ENCODE measurements at places on chromosomes 3 and 15.

GRCh38 chr3:16075647-16076046, 98.8 kb upstream of the GALNT15 start:
- DNase-seq = no peak

DNA sequence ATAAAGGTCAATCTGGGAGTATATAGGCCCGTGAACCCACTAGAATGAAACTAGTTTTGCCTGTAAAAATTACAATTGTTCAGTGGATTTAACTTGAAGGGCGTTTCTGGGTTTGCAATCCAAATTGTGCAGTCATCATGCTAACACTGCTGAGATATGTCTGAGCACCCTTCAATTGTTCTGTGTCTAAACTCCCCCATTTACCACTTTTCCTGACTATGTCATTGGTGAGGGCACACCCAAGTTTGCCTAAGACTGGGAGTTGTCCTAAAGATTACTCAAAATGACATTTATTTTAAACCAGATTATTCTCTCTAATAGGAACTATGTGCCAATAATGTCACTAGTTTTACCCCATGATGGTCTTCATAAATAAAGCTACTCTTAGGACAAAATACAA, 54.6 kb downstream of the EMC4 start:
- DNase-seq = no peak

GRCh38 chr3:40801284-40801741, 276.6 kb downstream of the ZNF621 start:
- DNase-seq = no peak

GRCh38 chr3:4804161-4805058, 174.8 kb upstream of the BHLHE40 start:
- DNase-seq = no peak

GRCh38 chr3:190209533-190209932, 88.8 kb upstream of the P3H2 start:
- no peak for DNase-seq

- no peak for DNase-seq
Measured at GRCh38 chr15:96234109-96234892, 96.2 kb upstream of the NR2F2 start.

DNA sequence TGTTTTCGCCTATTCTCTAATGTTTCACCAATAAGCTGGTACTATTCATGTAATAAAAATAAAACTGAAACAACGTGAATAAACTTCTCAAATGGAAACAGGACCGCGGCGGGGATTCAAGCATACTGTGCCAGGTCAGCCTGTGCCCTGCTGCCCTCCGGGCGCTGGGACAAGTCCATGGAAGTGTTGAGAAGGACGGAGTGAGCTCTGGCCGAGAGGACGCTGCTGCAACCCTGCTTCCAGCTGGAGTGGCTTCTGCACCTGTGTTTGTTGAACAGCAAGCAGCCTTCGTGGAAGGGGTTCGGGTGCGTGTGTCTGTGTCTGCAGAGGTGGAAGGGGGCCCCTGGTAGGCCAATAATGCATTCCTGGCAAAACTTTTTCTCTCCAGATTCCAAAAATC, 50.0 kb upstream of the PCSK6 start:
- DNase-seq = no peak

All from femur (tissue), 1 donor.